Breast epithelium (tissue), 4 donors: ENCODE measurements at places on chromosomes 12 and 14. TPM values are rescaled to one million over a fixed set of nuclear protein-coding genes. Genes with fewer than 3 reads are reported as not detected.

DNA sequence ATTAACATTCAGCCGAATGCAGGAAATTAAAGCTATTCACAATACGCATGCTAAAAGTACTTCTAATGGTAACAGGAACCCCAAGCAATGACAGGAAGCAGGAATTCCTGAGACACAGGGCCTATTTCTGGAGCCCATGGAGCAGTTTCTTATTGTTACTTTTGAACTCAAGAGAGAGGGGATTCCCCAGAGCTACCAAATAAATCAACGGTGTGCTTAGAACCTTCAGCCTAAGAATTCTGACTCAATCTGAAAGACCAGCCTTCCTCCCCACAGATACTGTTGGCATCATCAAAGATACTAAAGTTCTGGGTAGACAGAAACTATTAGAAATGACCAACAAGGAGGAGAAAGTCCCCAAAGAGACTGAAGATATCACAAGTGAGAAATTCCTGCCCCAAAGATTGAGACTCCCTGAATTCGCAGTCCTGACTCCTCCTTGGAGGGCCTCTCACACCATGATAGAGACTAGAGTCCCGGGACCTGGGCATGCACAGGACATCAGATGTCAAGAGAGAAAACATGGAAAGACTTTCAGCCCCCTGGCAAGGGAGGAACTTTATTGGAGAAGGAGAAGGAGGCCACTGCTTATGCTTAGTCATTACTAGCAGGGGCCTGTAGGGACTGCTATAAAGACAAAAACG lies 32.7 kb downstream of the RTRAF start:
- H3K4me1 ChIP-seq: no peaks in the 10 kb centered on the region
- no peaks in the 10 kb centered on the region for H3K36me3 ChIP-seq
- no peaks in the 10 kb centered on the region for H3K27me3 ChIP-seq
- no peak overlapping the region for H3K27ac ChIP-seq
- no peak for DNase-seq

DNA sequence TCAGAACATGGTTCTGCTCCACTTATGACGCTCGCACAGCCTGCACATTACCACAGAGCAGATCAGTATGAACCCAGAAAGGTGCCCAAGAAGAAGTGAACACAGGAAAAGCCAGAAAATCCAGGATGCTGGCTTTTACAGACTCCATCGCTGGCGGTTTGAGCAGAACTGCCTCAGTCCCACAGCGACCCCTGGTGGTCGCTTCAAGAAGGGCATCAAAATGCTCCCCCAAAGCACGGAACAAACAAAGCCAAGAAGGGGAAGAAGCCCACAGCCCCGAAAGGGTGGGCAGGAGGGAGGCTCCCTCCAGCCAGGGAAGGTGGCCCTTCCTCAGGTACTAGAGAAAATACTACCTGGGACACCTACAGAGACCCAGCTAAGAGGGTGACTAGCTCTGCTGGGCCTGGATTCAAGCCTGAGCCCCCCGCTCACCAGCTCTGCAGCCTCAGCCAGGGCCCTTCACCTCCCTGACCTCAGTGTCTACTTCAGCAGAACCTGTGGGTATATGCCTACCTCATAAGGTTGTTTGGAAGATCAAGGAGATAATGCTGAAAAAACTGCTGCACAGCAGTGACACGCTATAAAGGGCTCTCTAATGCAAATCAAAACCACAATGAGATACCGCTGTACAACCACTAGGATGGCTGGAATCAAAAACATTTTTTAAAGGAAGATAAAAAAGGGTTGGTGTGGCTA lies 98.1 kb downstream of the NCOR2 start:
- H3K36me3 ChIP-seq: peaks cover 10% of the 10 kb centered on the region
- DNase-seq: no peak
- no peak overlapping the region for H3K27ac ChIP-seq
- H3K27me3 ChIP-seq: no peaks in the 10 kb centered on the region

DNA sequence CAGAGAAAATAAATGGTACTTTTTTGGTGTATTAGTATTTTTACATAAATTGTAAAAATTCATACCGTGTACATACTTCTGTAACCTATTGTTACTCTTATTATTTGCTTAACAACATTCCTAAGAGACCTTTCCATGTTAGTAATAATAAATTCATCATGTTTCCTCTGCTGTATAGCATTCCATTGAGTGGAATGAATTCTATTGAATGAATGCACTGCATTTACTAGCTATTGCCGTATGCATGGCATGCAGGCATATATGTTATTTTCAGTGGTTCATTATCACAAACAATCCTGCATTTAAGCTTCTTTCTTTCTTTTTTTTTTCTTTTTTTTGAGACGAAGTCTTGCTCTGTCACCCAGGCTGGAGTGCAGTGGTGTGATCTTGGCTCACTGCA lies 137.6 kb upstream of the TBX3 start:
- H3K36me3 ChIP-seq: no peaks in the 10 kb centered on the region
- no peak overlapping the region for H3K27ac ChIP-seq
- no peaks in the 10 kb centered on the region for H3K4me1 ChIP-seq
- no peak overlapping the region for H3K4me3 ChIP-seq
- DNase-seq: no peak

GALNT8 gene
- total RNA-seq: 2.7 TPM
